ENCODE measurements at places on chromosomes 16 and 17.

DNA sequence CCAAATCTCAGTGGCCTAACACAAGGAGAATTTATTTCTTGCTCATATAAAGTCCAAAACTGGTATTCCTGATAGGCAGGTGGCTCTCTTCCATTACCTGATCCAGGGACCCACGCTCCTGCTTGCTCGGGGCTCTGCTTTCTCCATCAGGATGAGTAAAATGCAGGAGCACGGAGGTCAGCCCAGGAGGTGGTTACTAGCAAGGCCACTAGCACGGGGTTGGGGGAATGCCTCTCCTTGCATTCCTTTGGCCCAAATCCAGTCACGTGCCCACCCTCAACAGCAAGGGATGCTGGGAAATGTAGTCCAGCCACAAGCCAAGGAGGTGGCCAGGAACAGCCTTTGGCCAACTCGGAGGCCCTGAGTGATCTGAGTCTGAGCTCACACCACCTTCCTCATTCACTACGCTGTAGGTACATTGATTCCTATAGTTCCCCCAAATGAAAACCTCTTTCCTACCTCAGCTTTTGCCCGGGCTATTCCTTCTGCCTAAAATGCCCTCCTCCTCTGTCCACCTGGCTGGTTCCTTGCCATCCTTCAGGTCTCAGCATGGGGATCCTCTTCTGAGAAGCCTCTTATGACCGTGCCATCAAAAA is 38.3 kb upstream of the HAPSTR1 start:
- DNase-seq, result peak; percentile 12

DNA sequence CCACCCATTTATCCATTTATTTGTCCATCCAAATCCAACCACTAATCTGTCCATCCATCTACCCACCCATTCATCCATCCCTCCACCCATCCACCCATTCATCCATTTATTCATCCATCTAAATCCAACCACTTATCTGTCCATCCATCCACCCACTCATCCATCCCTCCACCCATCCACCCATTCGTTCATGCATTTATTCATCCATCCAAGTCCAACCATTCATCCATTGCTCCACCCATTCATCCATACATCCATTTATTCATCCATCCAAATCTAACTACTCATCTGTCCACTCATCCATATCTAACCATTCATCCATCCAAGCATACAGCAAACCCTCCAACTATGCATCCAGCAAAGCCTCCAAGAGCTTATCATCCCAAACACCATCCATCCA is 267.3 kb downstream of the XYLT1 start:
- no peak for DNase-seq

DNA sequence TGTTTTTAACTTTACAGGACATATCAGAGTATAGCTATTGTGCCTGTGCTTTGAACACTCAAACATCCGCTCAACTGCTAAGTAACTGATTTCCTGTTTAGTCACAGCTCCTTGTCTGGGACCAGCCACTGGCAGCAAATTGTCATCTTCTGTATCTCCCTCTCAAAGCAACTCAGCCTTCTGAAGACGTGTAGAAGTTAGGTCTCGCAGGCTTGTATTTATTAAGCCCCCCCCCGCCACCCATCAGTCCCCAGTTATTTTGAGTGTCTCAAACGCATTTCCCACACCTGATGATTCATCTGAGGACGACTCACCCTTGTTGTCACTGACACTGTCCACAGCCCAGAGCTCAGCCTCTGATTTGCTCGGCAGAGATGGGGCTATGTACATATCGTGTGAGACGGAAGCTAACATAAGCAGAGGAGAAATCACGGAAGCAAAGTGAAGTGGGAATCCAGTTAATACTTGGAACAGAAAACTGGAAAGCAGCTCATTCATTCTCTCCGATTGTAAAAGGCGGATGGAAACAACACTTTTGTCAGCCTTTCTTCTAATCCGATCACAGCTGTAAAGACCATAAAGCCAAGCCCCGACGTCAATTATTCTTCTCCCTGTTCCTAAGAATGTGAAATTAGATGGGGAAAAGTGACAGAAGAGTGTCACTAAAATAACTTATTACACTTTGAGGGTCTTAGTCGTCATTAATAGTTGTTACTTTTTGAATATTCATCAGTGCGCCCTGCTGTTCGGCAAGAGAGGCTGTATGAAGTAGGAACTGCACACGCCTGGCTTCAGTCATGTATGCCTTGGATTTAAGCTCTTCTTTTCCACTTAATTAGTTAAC is 64.2 kb downstream of the PITPNC1 start:
- no peak for DNase-seq

GRCh38 chr17:63988741-63989621 is 9.2 kb upstream of the PRR29 start:
- DNase-seq, result no peak

- DNase-seq, result no peak
Measured at GRCh38 chr16:10694306-10694705, 424 bp downstream of the TEKT5 start.

GRCh38 chr17:57266902-57267311 is 10.6 kb downstream of the MSI2 start:
- DNase-seq, result no peak

- DNase-seq, result no peak
Measured at GRCh38 chr17:46082257-46082656, 83.2 kb downstream of the STH start.

- DNase-seq, result no peak
Measured at GRCh38 chr17:4247361-4247970, 16.3 kb downstream of the ANKFY1 start.

GRCh38 chr17:65742403-65743307 is 181.2 kb upstream of the AXIN2 start:
- no peak for DNase-seq

DNA sequence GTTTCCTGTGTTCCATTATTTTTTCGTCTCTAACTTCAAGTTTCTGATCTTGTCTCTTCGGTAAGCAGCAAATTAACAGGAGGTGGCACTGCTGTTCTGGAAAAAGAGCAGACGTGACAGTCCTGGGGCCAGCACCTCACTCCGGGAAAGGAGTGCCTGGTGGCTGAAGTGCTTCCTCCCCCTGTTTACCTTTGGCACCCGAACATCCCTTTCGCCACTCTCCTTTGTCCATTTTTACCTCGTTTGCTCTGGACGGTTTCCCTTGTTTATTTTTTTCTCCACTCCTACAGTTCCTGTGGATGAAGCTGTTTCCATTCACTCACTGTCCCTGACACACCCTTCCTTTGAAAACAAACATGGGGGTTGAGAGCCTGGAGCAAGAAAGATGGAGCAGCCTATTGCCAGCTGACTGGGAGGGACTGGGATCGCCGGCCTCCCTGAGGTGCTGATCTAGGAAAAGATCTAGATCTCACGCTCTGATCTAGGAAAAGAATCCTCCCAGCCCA is 12.6 kb downstream of the SAP30BP start:
- peak; percentile 45 for DNase-seq

DNA sequence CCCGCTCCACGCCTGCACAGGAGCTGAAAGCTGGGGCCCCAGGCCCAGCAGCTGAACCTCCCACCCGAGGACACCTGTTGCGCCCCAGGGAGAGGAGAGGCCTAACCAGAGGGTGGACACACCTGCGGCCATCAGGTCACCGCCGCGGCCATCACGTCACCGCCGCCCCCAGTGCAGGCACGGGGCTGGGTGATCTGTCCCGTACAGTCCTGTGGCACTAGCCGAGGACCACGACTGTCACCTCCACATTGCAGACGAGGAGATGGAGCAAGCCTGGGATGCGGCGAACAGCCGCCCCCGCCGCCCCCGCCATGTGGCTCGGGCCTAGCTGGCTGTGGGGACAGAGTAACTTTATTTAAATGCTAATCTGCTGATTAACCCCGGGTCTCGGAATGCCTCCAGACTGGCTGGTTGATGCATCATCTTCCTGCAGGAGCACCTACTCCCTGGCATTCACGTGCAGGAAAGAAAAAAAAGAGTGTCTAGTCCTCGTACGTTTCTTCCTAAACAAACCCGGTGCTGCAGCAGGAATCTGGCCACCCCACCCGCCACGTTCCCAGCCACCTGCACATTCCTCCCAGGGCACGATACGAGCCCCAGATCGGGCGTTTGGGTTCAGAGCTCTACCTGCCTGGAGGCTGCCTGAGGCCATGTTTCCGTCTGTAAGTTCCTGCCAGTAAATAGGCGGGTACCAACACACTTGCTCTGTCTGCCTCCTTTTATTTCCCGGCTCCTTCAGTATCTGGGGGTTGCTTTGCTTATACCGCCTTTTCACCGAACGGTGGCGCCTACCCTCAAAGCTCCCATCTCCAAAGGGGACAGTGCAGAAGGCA is 29.9 kb downstream of the PIEZO1 start:
- DNase-seq, result no peak

DNA sequence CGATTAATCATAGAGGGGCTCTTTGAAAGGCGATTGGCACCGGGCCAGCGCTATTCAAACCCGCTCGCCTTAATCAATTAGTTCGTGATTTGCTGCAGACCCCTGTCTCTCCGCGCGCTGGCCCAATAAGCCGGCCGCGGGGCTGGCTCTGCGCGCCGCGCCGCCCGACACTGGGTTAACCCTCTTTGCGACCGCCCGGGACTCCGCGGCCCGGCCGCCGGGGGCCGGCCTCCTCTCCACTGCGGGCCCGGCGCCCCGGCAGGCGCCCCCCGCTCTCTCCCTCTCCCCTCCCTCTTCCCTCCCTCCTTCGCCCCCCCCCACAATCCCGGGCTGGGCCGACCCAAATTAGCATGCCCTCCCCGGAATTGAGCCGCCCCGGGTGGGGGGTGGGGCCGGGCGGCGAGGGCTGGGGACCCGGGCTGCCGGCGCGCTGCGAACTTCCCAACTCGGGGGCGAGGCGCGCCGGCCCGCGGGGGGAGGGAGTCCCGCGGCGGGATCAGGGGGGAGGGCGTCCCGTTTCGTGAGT is 428 bp upstream of the SALL1 start:
- peak; percentile 85 for DNase-seq

- no peak for DNase-seq
Measured at GRCh38 chr16:64321881-64322280, 800.0 kb downstream of the CDH11 start.

- peak; percentile 44 for DNase-seq
Measured at GRCh38 chr17:75827308-75828075, 16.7 kb downstream of the UNC13D start.

DNA sequence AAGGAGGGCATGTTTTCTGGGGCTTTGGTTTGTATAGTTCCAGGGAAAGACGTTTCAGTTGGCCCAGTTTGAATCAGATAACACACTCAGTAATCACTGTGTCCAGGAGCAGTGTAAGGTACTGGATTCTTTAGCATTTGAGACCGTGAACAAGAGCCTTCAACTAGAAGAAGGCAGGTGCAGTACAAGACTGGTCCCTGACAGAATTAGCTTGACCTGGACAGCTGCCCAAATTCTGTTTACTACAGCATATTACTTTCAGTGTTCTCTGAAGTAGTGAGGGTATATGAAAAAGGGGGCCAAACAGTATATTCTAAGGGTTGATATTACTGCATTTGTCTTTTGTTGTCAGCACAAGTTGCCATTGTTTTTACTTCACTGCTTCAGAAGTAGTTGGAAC is 81.3 kb downstream of the COX10 start:
- DNase-seq, result no peak

- DNase-seq, result no peak
Measured at GRCh38 chr16:24497440-24497839, 41.9 kb upstream of the RBBP6 start.

GRCh38 chr16:25571712-25572111 is 120.0 kb upstream of the HS3ST4 start:
- no peak for DNase-seq

- DNase-seq, result no peak
Measured at GRCh38 chr17:80456465-80457235, 19.8 kb downstream of the NPTX1 start.

DNA sequence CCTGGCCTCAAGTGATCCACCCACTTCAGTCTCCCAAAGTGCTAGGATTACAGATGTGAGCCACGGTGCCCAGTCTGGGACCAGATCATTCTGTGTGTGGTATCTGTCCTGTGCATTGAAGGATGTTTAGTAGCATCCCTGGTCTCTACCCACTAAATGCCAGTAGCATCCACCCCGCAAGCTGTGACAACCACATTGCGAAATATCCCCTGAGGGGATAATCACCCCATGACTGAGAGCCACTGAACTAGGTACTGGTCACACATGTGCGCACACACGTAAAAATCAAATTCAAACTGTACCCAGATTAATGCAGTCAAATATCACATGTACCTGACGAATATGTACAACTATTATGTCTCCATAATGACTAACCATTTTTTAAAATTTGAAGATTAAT is 35.8 kb downstream of the TEKT5 start:
- no peak for DNase-seq

DNA sequence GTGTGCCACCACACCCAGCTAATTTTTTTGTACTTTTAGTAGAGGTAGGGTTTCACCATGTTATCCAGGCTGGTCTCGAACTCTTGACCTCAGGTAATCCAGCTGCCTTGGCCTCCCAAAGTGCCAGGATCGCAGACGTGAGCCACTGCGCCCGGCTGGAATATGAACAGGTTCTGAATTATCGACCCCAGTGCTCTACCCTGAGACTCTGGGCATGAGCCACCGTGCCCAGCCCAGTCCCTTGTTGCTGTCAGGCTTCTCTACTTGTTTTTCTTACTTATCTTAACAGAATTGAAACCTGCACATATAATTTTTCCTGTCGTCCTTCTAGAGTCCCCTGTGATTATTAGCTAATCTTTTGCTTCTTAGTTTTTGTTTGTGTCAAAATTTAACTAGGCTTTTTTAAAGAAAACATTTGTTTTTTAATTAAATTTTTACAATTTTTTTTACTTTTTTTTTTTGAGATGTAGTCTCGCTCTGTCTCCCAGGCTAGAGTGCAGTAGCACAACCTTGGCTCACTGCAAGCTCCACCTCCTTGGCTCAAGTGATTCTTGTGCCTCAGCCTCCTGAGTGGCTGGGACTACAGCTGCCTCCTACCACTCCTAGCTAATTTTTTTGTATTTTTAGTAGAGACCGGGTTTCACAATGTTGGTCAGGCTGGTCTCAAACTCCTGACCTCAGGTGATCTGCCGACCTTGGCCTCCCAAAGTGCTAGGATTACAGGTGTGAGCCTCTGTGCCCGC is 66.7 kb downstream of the AP2B1 start:
- DNase-seq, result no peak

- no peak for DNase-seq
Measured at GRCh38 chr16:8568231-8568617, 22.1 kb downstream of the TMEM114 start.

DNA sequence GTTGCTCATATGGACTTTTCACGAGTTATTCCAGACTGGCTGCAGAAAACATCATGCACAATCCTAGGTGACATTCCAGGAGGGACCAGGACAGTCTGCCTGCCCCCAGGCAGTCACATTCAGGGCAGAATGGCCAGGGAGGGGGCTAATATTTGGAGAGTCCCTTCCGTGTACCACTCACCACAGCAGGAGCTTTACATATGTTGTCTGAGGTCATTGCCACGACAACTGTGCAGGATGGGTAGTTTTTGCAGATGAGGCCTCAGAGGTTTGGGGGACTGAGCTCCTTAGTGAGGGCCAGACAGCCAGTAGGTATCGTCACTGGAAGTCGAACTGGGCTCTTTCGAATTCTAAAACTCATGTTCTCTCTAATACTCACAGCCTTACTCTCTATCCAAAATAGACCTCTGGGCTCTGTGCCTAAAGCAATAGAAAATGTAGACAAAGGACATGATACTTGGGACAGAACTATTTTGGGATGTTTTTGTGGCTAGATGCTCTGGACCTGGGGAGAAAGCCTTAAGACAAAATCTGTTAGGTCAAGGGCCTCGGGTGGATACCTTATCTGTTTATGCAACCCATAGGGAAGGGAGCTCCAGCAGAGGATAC is 338.5 kb downstream of the MAF start:
- DNase-seq, result no peak
